ENCODE measurements at places on chromosomes 2 and 18.

DNA sequence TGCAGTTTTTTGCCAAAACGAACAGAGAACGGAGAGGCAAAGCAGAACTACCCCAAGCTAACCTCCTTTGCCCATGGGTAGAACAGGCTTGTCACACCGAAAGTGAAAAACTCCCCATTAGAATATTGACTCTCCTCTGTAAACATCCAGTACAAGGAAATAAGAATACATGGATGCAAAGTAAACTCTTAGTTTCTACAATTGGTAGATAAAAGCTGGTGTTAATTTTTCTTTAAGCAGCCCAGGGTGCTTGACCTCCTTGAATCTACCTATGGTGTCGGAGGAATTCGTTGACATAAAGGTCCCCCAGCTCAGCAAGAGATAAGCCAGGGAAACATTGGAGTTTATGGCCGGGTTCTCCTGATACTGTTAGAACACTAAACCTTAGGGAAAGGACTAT lies 48.4 kb upstream of the DSG1 start:
- DNase-seq = no peak

DNA sequence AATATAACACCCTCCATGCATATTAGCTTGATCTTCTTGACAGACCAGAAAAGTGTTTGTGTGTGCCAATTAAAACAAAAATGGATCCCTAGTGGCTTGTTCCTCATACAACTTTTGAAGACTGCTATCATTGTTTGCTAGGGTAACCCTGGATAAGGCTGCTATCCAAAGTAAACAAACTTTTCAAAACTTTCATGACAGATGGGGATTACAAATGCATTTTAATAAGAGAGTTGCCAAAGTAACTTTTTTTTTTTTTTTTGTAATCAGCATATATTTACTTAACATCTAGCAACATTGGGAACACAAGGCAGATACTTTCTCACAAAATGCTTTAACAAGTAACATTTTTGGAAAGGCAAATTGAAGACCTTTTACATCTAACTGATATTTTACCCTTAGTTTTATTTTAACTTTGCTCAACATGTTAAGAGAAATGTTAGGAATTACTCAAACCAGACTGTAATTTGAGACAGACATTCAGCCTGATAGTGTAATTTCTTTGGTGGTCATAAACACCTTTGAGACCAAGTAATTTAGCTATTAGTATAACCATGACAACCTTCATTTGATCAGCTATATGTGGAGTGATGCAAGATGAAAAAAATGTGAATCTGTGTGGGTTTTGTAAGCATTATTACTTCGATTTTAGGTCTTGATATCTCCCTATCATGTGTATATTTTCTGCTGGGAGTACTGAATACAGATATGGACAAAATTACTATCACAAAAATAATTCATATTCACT lies 300.9 kb downstream of the ARHGAP15 start:
- DNase-seq = peak; percentile 8

DNA sequence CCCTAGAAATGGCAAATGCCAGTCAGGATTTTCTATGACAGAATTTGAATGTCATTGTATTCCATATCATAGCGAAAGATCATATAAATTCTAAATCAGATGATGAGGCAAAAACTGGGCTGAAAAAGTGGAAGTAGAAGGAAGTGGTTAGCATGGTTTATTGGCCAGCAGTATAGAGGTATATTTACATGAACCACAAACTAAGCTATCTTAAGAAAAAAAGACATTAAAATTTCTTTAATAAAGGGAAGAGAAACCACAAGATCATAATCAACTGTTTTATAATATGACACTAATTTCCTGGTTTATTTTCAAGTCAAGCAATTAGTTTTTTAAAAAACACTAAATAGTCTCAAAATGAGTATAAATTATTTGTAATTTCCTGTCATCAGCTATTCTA lies 123.2 kb upstream of the LRP1B start:
- no peak for DNase-seq

DNA sequence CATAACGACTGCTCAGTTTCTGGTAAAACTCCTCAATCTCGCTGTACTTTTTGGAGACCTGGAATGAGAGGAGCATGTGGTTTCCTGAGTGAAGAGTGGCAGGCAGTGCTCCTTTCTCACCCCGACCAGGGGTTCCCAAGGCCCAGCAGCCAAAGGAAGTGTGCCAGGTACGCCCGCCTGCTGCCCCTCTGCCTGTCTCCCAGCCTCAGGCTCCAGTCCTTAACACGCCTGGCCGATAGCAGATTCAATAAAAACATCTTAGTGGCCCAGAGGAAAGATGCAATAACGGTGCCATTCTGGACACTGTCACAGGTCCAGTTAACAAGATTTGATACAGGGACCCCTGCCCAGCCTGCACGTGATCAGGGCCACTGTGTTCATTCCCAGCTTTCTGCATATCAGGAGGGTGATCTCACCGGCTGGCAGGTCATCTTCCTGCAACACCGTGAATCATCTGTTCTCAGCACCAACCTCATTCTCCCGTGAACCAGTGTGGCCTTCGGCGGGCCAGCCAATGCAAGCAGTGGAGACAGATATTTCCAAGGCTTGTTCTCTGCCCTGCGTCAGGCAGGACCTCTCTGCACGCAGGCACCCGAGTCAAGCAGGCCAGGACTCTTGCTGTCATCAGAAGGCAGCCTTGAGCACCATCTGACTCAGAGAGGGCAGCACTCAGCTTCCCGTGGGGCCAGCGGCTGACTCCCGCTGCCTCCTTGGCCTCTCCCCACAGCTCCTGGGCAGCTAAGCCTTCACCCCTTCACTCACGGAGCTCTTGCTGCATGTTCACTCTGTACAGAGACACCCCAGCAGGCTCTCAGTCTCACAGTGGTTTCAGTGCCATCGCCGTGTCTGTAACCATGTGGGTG lies 9.5 kb downstream of the HS1BP3 start:
- DNase-seq = peak; percentile 39

- no peak for DNase-seq
These were observed 608.2 kb upstream of the ACVR2A start for GRCh38 chr2:147236601-147237000.

- no peak for DNase-seq
These were observed 35.9 kb upstream of the CCDC93 start for GRCh38 chr2:118049816-118050140.

GRCh38 chr18:48826806-48827205 lies 124.0 kb downstream of the SMAD7 start:
- DNase-seq = no peak

DNA sequence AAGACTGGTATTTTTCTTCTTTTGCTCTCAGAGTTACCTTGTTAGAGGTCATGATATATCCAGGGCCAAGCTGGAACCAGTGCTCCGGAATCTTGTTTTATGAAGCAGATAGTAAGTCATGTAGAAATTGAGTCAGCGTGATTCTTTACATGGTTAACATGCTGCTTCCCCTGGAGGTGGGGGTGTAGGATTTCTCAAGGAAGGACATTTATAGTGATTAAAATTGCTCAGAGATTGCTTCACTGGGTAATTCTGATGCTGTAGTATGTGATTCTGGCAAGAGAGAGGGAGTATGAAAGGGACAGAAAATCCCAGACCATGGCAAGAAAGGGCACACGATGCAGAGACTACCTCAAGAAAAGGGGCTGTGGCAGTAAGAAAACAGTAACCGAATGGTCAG lies 8.0 kb upstream of the MYL1 start:
- no peak for DNase-seq

- no peak for DNase-seq
These were observed 1229.0 kb upstream of the ZEB2 start for GRCh38 chr2:145748927-145749326.
